Activated CD8-positive, alpha-beta memory T cell treated with anti-CD3 and anti-CD28 coated beads for 1 hour (primary cell): ENCODE measurements at places on chromosomes 4 and X.

DNA sequence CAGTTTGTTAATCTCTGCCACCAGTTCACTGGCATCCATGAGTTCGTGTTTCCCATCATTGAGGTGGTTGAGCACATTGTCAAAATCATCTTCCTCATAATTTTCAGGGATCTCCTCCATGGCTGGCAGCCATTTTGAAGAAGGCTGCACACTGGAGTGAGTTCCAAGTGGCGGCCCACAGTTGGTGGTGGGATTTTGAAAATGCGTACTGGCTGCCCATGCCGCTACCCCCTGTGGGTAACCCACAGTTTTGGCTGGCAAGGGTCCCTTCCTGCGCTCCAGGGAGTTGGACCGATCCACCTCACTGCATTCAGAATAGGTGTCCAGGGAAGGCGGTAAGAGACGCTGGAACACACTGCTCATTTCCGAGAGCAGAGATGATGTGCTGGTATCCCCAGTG, 11.2 kb downstream of the PCDH18 start:
- DNase-seq = no peak

DNA sequence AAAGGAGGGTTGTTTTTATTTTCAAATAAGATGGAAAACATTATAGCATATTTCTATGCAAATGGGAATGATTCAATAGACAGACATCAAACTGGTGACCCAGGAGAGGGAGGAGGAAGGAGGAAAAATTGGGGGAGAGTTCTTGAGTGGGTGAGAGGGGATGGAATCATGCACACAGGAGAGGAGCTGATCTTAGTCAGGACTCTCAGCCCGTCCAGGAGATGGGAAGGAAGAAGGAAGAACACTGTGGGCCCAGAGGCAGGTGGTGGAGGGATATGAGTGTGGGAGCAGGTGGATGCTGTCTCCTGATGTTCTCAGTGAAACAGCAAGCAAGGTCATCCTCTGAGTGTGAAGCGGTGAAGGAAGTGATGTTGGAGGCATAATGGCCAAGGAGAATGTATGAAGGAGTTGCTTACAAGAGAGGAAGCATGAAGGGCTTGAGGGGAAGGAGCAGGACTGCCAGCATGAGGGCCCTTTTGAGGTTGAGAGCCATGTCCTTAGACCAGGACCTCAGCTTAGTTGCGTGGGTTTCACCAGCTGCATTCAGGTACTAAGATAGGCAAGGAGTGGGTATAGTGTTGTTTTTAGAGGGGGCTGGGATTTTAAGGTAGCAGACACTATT, 161.7 kb upstream of the NAP1L5 start:
- no peak for DNase-seq

DNA sequence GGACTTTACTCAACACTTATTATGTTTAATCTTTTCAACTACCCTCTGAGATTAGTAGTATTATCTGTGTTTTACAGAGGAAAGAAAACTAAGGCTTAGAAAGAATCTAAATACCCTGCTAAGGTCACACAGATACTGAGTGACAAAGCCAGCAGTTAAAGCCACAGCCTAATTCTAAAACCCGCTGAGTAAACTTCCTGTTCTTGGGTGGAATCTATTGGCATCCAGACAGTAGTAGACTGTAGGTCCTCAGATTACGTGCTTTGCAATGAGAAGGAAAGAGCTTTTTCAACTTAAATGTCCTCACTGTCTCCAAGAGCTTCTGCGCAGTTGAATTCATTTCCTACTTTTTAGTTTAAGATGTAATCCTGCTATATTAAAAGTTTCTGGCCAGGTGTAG, 126.0 kb downstream of the TENM3 start:
- DNase-seq = no peak

GRCh38 chr4:179447308-179447707, 2005.1 kb upstream of the AGA start:
- DNase-seq = no peak

- DNase-seq = no peak
Measured at GRCh38 chr4:25575611-25576010, 80.0 kb upstream of the SLC34A2 start.

DNA sequence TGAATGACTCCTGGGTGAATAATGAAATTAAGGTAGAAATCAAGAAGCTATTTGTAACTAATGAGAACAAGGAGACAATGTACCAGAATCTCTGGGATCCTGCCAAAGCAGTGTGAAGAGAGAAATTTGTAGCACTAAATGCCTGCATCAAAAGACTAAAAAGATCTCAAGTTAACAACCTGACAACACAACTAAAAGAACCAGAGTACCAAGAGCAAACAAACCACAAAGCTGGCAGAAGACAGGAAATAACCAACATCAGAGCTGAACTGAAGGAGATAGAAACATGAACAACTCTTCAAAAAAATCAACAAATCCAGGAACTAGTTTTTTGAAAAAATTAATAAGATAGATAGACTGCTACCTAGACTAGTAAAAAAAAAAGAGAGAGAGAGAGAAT, 8.4 kb downstream of the CFAP299 start:
- DNase-seq = no peak

DNA sequence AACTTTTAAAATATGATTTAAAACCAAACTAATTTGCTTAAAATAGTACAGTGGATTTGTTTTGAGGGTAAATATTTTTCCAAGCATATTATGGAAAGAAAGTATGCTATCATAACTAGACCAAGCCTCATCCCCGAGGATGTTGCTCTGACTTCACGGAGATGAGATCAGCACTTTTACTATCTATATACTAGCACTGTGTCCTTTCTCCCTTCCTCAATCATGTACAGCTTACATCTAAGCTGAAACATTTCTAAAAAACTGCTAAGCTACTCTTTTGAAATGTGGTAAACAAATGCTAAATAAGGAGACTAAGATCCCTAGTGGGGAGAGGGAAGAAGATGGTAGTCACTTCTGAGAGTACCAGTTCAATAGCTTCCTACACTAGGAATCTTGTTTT, 23.8 kb downstream of the AMMECR1 start:
- DNase-seq = no peak

- DNase-seq = no peak
Measured at GRCh38 chrX:53354669-53355068, 67.8 kb downstream of the SMC1A start.

DNA sequence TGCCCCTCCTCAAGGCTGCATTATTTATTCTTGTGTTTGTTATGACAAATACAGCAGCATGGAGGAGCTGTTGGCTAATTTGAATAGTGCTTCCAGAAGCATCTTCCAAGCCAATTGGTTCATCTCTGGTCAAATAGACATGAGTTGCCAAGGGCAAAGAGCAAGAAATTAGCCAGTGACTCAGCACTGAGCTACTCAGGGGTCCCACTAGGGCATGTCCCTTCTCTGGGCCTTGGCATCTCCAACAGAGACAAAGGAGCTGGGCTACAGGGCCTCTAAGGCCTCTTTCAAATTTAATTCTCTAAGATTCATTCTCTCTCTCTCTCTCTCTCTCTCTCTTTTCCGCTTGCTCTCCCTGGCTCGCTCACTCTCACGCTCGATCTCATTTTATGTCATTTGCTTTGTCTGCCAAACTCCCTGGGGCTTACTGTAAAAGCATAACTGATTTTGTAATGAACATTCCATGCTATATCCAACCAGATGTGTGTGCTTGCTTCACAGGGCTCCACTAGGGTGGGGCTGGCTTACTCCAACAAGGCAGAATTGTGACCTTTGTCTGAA, 86.7 kb upstream of the MAGEA4 start:
- DNase-seq = no peak

DNA sequence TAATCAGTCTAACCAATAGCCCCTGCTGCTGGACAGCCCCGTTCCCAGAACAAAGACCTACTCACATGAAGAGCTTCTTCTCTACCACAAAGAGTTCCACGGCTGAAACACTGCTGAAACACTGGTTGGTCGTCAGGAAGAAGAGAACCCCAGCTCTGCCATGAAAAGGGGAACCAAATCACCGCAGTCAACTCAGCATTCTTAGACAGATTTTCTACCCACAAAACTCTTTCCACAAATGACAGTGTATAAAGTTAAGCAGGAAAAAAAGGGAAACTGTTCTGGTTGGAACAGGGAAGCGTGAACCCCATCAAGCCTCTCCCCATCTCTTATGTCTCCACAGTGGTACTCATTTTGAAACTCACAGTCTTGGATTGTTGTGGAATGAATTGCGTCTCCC, 57.3 kb downstream of the ABCG2 start:
- DNase-seq = no peak

GRCh38 chrX:85111347-85111746, 107.7 kb downstream of the APOOL start:
- DNase-seq = no peak

DNA sequence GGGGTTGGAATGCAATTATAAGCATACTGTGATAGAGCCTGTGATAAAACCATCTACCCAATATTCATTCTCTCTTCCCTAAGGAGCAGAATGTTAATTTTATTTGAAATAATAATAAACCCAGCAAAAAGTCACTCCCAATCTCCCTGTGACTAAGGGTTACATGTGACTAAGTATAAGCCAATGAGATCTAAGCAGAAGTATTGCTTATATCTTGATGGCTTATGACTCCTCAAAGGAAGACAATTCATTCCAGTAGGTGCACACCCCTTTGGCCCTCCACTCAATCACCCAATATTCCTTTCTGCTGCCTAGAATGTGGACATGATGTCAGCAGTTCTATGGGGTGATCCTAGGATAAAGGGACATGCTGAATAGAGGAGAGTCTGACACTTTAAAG, 224.6 kb downstream of the ADAMTS3 start:
- no peak for DNase-seq

DNA sequence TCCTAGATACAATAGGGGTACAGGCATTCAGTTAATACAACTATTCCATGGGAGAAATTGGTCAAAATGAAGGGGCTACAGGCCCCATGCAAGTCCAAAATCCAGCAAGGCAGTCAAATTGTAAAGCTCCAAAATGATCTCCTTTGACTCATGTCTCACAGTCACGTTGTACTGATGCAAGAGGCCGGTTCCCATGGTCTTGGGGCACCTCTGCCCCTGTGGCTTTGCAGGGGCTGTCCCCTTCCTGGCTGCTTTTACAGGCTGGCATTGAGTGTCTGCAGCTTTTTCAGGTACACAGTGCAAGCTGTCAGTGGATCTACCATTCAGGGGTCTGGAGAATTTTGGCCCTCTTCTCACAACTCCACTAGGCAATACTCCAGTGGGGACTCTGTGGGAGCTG, 12.5 kb upstream of the ASIC5 start:
- DNase-seq = no peak

GRCh38 chr4:126130215-126130614, 815.5 kb downstream of the FAT4 start:
- DNase-seq = no peak

DNA sequence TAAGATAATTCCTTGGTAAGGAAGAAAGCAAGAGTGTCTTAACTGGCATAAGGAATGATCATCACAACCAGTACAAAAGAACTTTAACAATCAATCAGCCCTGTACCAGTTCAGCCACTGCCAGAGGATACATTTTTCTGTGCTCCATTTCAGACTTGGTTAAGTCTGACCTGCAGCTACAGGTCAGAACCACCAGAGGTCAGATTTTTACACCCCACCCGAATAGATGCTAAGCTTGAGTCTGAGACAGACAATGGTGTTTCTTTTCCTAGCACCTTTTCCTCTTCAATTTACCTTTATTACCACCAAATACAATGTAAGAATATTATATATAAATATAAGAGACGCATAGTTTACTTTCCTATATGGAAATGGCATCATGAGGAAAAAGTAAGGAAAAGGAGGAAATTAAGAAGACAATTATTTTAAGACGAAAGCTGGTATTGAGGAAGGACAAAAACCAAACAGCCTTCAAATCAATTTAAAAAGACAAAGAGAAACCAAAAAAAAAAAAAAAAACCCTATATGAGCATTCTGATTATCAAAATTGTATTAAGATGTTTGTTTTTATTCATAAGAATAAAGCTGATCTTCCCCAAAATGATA, 215.3 kb upstream of the TTC29 start:
- DNase-seq = no peak

GRCh38 chr4:122639181-122639580, 18.3 kb upstream of the IL21 start:
- no peak for DNase-seq

- DNase-seq = no peak
Measured at GRCh38 chr4:108001540-108002135, 11.9 kb downstream of the HADH start.

GRCh38 chr4:127238956-127239475, 393.7 kb upstream of the INTU start:
- DNase-seq = no peak
